ENCODE measurements at places on chromosomes 13 and 19.

DNA sequence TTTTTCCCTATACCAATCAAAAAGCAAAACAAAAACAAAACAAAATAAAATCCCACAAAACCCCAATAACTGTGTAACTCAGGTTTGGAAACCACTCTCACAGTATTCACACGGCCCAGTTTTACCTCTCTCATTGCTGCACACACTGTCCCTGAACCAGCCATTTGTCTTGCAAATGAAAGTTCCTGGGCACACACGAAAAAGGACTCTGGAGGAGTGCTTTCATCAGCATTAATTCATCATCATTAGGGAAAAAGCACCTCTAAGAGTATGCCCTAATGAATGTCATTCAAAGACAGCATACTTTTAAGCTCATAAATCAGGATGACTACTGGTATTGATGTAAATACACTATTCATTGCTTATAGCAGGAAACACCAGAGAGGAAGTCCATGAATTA, 306.3 kb downstream of the DNAJC15 start:
- no peak for DNase-seq

DNA sequence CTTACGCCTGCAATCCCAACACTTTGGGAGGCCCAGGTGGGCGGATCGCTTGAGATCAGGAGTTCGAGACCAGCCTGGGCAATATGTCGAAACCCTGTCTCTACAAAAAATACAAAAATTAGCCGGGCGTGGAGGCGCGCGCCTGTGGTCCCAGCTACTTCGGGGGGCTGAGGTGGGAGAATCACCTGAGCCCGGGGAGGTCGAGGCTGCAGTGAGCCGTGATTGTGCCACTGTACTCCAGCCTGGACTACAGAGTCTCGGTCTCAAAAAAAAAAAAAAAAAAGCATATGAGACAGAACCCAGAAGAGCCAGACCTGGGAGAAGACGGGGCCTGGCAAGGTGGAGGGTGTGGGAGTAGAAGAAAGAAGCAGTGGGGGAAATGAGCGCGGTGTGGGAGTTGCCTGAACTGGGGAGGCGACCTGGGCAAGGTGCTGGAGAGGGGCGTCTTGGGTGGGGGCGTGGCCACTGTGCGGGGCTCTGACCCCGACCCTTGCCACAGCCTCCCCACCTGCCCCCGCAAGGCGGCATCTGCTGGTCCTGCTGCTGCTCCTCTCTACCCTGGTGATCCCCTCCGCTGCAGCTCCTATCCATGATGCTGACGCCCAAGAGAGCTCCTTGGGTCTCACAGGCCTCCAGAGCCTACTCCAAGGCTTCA, 533 bp downstream of the DKKL1 start:
- DNase-seq: no peak

- DNase-seq: no peak
Measured at GRCh38 chr19:39084732-39085080, 538 bp downstream of the ACP7 start.

DNA sequence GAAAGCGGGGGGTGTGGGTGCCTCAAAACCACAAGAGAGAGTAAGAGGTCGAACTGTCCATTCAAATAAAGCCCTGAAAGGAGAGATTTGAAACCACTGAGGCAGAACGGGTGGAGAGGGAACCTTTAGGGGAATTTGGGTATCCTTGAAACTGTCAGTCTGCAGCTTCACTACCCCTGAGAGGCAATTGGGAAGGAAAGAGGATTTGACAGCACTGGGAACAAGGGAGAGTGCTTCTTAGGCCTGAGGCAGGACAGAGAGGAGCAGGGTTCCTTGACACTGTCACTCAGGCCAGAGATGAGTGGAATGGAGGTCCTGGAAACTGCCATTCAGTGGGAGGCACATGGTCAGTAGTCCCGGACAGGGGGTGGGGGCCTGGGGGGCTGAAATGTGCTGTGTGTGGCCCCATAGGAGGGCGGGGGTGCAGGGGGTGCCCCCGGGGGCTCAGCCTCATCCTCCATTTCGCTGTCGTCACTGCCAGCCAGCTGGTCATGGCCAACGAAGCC, 5.0 kb downstream of the GFY start:
- no peak for DNase-seq

DNA sequence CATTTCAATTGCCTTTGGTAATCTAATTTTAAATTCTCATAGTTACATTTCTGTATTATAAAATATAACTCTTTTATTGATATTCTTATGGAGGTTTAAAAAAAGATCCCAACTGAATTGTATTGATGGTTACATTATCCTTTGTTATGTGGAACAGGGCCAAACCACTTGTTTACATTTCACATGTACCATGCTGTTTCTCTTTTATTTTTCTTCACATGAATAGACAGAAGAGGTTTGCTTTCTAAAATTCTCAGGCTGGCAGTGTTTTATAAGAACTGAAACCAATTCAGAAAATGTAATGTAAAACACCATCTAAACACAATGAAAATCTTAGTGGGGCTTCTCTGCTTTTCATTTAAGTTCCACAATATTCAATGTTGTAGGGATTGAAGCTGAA, 122.5 kb downstream of the GPC5 start:
- DNase-seq: no peak
